ENCODE measurements at places on chromosomes 7 and 10.

DNA sequence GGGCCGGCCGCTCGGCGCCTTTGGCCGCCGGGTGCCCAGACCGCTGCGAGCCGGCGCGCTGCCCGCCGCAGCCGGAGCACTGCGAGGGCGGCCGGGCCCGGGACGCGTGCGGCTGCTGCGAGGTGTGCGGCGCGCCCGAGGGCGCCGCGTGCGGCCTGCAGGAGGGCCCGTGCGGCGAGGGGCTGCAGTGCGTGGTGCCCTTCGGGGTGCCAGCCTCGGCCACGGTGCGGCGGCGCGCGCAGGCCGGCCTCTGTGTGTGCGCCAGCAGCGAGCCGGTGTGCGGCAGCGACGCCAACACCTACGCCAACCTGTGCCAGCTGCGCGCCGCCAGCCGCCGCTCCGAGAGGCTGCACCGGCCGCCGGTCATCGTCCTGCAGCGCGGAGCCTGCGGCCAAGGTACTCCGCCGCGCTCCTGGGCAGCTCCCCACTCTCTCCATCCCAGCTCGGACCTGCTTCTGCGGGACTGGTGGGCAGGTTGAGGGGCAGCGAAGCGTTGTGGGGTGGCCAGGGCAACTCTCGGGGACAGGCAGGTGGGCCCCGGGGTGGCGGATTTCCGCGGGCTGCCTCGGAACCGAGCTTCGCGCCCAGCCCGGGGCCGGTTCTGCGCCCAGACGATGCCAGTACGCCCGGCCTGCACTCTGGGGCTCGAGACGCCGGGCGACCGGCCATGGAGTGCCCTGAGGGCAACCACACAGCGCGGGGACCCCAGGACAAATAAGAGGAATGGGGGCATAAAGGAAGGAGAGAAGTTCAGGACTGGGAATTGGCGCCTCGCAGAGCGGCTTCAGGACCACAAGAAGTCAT is 578 bp downstream of the HTRA1 start:
- DNase-seq = no peak

DNA sequence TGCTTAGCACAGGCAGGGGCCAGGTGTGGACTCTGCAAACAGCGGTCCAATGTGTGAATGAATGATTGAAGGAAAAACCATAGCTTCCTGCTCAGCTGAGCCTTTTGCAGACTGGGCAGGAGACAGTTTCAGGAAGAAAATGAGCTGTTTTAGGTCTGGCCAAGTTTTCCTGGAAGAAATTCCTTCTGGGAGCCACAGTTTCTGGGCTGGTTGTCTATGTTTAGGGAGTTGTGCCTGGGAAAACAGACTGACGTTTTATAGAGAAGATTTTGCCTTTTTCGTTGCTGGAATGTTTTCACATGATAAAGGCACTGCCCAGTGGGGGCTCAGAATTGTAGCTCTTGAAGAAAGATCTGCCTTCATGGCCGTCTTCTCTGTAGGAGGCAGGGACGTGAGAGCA is 255.1 kb downstream of the CCSER2 start:
- peak; percentile 7 for DNase-seq

GRCh38 chr7:36598054-36598674 is 126.1 kb downstream of the AOAH start:
- DNase-seq = no peak

DNA sequence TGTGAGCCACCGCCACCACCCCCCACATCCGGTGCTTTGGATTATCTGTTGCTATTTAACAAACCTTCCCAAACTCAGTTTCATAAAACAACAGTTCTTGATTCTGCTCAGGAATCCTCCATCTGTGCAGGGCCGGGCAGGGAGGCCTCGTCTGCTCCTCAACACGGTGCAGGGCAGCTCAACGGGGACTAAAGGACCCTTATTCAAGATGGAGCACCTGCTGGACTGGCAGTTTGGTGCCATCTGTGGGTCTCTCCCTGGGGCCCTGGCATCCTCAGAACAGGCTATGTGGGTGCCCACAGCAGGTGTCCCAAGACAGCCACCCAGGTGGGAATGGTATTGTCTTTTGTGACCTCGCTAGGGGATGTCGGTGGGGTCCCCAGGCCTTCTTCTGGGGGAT is 31.0 kb upstream of the ELFN1 start:
- DNase-seq = no peak

GRCh38 chr7:77587272-77587671 is 50.2 kb downstream of the PTPN12 start:
- no peak for DNase-seq

- DNase-seq = no peak
Measured at GRCh38 chr7:150479023-150479716, 28.7 kb downstream of the GIMAP8 start.

DNA sequence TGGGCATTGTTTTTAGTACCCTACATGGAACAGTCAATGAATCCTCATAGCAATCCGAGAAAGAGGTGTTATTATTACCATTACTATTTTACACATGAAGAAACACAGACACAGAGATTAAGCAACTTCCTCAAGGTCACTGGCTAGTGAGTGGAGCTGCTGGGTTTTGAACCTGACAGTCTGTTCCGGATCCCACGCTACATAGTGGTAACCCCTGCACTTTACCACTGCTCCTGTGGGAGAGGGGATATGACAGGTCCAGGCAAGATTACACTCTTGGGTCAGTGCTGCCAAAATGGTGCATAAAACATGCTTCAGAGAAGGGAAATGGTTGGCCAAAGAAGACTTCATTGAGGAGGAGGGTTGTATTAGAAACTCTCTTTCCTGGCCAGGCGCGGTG is 185.7 kb downstream of the XPNPEP1 start:
- DNase-seq = no peak

DNA sequence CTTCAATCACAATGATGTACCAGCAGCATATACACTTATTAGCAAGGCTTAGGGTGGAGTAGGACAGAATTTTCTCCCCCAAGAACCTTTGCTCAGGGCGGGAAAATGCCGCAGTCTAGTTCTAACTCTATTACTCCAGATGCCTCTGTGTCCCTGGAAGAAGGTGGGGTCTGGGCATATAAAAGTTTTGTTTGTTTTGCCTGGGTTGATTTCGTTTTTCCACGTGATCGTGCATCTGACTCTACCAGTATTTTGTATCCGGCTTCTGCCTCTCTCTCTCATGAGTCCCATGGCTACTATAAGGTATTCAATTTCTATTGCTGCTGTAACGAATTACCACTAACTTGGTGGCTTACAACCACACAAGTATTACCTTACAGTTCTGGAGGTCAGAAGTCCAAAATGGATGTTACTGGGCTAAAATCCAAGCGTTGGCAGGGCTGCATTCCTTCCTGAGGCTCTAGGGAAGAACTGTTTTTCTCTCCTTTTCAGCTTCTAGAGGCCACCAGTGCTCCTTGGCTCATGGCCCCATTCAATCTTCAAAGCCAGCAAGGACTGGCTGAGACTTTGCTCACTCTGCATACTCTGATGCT is 181.2 kb upstream of the PRSS58 start:
- DNase-seq = no peak

DNA sequence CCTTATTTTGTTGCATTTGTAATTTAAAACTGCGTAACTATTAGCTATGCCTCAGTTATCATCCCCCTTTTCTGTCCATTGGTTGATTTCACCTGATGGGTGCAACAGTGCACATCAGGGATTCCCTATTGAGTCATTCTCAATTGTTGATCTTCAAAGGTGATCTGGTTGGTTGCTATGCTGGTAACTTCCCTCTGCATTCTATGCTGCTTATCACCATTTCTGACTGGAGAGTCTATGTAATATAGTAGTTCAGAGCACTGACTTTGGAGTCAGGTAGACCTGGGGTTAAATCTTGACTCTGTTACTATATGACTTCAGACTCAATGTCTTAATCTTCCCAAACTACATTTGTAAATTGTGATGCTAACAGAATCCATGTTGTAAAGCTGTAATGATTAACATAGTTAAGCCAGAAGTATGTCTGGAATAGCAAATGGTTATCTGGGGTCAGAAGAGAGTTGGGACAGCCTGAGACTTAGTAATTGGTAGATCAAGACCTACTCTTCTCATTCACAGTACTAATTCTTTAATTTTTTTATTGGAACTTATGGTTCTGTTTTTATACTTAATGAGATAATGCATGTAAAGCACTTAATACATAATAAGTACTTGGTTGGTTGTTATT is 38.1 kb downstream of the EXOC6 start:
- DNase-seq = no peak

- no peak for DNase-seq
Measured at GRCh38 chr7:25964483-25964991, 187.5 kb upstream of the NFE2L3 start.

DNA sequence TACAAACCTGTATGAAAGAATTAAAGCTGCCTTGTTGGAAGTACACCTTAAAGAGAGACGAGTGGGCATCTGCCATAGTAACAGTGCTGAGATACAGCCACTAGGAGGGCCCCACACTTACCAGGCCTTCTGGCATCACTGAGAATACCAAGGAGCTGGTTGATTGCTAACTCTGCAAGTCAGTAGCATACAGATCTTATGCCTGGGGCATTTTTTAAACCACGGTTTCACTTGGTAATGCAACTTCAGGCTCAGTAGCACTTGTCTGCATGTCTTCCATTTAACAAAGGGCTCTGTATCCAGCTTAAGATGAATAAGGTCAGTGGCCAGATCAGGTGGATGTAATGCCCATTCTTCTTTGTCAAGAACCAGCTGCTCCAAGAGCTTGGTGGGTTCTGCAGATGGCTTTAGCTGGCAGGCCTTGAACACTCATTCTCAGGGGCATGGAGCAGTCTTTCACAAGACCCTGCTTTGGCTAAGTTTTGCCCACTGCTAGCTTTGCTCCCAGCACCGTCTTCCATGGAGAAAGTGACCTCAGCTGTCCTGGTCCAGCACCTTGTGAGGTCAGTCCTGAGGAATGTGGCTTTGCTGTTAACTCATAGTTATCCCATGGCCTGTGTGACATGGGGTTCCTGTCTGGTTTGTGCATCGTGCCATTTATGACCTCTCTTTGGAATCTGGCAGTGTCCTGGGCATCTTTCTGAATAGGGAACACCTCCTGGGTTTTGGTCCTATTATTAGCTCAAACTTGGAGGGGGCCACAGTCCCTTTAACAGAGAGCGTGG is 68.1 kb downstream of the BMPER start:
- DNase-seq = no peak

- no peak for DNase-seq
Measured at GRCh38 chr10:18097524-18097923, 42.7 kb upstream of the CACNB2 start.
